ENCODE measurements at places on chromosomes 1 and 21.

GRCh38 chr1:202861420-202862132 lies 27.4 kb downstream of the RABIF start:
- peak; percentile 94 for DNase-seq

DNA sequence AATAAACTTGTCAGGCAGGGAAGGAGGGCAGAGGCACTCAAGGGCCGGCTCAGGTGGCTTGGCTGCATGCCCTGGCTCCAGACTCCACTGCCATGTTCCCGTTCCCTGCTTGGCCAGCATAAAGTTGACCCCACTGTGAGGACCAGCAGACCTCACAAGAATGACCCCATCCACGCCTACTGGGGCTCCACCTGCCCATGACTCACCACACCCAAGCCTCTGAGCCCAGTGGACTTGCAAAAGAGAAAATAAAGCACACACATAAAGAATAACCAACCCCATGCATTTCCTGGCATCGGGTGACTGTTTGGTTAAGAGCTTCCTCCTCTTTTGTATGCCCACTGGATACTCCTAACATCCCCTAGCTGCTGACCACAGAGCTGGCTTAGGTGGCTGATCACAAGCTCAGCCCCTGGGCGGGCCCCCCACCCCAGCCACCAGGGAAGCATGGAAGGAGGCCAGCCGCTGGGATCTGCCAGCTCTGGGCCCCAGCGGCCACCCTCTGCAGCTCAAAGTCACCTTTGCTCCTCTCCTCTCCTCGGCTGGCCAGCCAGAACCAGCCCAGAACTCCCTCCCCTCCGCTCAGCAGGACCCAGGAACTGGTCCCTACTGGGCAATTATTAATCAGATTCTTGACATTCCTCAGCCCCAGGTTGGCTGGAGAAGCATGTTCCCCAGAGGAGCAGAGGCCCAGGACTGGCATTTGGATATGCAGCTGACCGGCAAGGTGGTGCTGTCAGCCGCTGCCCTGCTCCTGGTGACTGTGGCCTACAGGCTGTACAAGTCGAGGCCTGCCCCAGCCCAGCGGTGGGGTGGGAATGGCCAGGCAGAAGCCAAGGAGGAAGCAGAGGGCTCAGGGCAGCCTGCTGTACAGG lies at the start of gene KLHDC7A:
TSS of gene KLHDC7A (plus strand) at position 616 of the 875 bp plus-strand sequence. CDS start at position 668, 52 bp downstream.
- peak; percentile 14 for DNase-seq

DNA sequence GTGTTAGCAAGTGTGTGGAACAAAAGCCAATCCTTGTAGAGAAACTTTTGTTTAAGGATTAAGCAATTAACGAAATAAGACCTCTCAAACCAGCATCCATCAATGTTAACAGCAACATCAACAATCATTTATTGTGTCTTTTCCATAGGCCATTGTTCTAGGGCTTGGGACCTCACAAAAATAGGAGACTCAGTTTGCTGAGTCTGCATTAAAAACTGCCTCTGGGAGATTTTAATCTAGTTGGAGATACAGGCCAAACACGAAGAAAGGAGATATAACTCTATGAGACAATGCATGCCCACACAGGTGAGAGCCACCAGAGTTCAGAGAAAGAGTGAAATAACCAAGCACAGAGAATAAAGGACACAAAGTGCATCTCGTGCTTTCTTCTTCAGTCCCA lies 14.4 kb upstream of the SELP start:
- DNase-seq = no peak

DNA sequence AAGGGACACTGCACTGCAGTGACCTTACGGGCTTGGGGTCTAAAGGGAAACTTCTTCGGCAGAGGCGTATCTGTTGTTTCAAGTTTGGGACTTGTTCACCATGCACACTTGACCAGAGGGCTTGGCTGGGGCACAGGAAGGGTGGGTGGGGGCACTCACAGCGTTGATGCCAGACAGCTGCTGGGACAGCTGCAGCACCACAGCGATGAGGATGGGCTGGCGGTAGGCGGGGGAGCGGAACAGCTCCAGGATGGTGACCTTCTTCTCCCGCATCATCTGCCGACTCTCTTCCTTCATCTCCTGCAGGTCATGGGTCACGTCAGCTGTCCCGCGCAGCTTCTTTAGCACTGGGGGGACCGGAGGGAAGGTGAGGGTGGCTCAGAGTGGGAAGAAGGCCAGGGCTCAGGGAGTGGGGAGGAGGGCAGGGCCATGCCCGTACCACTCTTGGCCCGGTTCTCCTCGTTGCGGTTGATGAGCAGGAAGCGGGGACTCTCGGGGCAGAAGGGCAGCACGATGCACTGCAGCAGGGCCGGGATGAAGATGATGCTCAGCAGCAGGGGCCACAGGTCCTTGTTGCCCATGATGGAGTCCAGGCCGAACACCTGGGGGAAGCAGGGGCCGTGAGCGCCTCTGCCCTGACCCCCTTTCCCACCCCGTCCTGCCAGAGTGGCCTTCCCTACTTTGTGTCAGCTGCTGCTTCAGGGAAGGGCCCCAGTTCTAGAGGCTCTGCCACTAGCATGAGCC lies 29.1 kb downstream of the SLC2A1 start:
- no peak for DNase-seq

- no peak for DNase-seq
These were observed 8.2 kb downstream of the CTPS1 start for GRCh38 chr1:40987439-40988276.

GRCh38 chr1:161185732-161186311 lies 8.5 kb upstream of the B4GALT3 start:
- DNase-seq = no peak

- DNase-seq = no peak
These were observed 49.9 kb downstream of the CCN1 start for GRCh38 chr1:85630493-85630892.

- no peak for DNase-seq
These were observed 54.1 kb upstream of the ATP1A1 start for GRCh38 chr1:116318897-116319296.

Measured in NCI-H1105 (cell line).